ENCODE measurements at places on chromosomes 7 and 10.
A peak's percentile ranks its signal among the peaks of the same experiment; 100 is the strongest.

DNA sequence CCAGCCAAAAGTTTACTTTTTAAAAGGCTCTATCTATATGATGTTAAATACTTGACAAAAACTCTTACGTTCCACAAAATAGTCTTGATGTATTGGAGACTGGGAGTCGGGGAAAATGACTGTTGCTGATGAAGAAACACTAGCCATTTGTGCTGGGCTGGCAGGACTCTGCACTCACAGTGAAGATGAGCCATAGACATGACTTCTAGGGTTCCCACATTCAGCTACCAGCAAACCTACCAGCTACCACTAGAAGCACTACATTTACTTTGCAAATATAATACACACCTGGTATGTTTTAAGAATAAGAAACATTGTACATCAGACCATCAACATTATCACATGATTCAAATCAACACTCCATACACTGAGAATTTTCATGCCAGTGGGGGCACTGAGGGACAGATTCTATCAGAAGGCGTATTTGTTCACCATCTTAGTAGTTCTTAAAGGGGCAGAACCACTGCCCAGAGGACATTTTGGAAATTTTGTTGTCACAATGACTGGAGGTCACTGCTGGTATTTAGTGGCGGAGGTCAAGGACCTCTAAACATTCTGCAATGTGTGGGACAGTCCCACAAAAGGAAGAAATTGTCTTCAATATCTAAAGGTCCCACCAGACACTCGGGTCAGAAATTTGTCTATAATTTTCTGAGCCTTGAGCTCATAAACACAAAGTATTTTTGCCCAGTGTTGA, 52.3 kb downstream of the PARD3 start:
- no peak for DNase-seq

DNA sequence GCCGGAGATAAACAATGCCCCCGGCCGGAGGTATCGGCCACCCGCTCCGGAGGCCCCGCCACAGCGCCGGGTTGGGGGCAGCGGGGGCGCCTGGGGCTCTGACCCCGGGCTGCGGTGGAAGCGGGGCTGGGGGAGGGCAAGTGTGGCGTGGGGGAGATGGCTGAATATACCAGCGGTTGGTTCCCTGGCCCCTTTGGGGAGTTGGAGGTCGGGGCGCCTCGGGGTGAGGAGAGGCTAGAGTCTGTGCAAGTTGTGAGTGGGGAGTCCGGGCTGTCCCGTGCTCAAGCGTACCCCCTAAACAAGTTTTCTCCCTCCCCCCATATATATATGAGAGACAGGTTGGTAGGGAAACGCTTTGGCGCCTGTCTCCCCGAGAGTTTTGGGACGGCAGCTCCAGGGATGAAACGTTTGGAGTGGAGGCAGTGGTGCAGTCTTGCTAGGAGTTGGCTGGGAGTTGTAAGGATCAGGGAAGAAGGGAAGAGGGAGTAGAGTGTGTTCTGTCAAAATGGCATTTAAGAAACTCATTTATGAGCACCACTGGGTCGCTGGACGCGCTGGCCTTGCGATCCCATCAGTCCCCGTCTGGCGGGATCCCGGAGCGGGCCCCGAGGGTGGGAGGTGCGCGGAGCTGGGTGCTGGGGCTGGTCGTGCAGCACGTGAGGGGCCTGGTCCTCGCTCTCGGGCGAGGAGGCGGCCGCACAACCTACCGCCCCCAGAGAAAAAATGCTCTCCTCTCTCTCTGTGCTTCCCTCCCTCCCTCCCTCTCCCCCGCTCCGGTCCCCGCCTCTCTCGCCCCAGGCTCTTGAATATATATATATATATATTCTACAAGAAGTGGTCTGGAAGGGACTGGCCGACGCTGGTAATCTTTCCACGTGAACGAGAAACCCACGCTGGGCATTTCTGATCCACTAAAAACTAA, 1.1 kb downstream of the TET1 start:
- no peak for DNase-seq

DNA sequence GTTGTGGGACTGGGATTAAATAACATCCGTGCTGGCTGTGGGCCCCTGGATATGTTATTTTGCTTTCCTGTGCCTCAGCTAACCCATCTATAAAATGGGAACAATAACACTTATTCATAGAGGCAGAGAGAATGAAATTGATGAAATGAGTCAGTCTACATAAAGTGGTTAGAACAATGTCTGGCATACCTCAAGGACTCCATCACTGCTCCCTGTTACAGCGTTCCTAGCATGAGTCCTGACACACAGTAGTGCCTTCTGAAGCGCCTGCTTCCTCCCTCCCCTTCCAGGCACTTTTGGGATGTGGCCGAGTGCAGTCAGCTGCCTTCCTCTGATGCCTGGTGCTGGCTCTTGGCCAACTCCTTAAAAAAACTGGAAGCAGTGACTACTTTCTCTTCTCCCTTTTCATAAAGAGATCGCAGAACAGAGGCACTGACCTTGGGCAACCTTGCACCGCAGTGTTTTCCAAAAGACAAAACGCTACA, 108.4 kb upstream of the ZMIZ1 start:
- DNase-seq, result no peak

- peak; percentile 51 for DNase-seq
Measured at GRCh38 chr10:92914478-92915325, 66.4 kb downstream of the EXOC6 start.

- DNase-seq, result no peak
Measured at GRCh38 chr10:113859261-113859660, 4.8 kb downstream of the NHLRC2 start.

DNA sequence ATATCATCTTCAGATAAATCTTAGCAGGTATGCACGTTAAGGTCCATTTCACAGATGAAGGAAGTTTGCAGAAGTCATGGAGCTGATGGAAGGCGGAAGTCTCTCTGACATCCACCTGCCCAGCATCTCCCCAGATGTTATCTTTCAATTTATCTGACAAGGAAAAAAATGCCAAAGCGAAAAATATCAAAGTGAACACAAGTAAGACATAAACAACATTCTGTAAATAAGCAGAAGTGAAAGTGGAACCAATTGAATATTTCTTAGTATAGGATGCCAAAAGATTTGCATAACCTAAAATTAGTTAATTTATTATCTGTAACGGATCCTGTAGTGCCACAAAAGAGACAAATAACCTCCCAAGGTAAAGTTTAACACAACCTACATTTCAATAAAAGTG, 73.6 kb upstream of the NEBL start:
- DNase-seq, result no peak

DNA sequence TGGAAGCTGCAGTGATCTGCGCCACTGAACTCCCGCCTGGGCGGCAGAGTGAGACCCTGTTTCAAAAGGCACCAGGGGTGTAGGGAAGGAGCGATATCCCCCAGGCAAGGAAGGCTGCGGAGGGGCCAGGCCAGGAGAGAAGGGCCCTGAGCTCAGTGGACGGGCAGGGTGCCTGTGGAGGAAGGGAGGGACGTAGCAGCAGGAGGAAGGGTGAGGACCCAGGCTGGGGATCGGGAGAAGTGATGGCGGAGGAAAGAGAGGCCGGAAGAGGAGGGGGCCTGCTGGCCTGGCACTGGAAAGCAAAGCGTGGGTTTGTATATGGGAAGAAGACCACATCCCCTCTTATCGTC, 45.6 kb downstream of the ALOX5 start:
- no peak for DNase-seq

- DNase-seq, result no peak
Measured at GRCh38 chr7:155795401-155795800, 16.9 kb downstream of the SHH start.

- DNase-seq, result no peak
Measured at GRCh38 chr10:86330778-86331763, 35.5 kb downstream of the GRID1 start.

GRCh38 chr10:78063236-78063635, 29.6 kb downstream of the RPS24 start:
- DNase-seq, result no peak

GRCh38 chr7:133564484-133564883, 311.6 kb downstream of the EXOC4 start:
- no peak for DNase-seq

DNA sequence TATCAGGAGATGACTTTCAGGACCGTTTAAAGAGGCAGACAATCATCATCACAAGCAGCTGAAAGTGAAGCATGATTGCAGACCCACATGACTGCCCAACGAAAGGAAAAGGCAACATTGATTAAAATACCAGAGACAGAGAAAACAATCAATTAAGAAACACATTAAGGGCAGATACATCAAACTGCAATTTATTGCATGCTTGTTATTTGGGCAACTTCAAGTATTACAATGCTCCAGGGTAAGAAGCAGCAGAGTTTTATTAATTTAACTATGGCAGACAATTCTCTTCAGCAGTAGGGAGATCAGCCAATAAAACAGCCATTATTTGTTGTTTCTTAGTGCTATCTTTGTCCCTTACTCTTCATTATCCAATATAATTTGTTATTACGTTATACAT, 367.7 kb upstream of the HPS1 start:
- DNase-seq, result no peak

DNA sequence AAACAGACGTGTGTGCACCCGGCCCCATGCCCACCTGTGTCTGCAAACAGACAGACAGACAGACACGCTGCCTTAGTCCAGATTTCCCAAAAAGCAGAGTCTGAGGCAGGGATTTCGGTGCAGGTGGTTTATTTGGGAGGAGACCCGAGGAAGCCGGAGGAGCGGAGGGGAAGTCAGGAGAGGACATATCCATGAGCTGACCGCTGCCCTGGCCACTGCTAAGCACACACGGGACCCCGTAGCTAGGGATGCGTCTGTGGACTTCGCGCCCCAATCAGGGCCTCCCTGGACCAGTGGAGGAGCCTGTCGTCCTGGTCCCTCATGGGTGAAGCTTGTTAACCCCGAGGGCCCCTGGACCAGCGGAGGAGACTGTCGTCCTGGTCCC, 47.6 kb downstream of the FOXL3 start:
- DNase-seq, result no peak

GRCh38 chr7:139860090-139860775, 31.2 kb downstream of the TBXAS1 start:
- no peak for DNase-seq

- no peak for DNase-seq
Measured at GRCh38 chr10:29731760-29732159, 97.0 kb upstream of the SVIL start.

DNA sequence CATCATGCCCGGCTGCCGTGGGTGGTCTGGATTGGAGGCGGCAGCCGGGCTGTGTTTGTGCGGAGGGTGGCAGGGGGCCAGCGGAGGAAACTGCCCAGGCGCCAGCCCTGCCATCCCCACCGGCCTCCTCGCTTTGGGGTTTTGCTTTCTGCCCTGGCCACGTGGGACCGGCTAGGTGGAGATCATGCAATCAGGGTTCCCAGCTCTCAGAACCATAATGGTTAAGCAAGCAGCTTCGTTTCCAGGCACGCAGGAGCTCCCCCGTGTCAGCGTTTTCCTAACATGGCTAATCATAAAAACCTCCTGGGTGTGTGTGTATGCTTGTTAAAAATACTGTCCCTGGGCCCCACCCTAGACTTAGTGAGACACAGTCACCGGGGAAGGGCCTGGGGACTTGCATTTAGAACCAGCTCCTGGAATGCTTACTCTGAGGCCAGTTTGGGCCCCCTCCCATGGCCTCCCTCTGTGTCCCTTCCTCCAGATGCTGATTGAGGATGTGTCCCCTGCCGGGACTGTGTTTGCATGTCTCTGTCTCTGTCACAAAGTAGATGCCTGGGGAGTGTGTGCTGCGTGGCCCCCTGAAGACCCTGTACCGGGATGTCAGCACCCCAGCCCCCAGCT, 119.3 kb downstream of the CUX1 start:
- no peak for DNase-seq

DNA sequence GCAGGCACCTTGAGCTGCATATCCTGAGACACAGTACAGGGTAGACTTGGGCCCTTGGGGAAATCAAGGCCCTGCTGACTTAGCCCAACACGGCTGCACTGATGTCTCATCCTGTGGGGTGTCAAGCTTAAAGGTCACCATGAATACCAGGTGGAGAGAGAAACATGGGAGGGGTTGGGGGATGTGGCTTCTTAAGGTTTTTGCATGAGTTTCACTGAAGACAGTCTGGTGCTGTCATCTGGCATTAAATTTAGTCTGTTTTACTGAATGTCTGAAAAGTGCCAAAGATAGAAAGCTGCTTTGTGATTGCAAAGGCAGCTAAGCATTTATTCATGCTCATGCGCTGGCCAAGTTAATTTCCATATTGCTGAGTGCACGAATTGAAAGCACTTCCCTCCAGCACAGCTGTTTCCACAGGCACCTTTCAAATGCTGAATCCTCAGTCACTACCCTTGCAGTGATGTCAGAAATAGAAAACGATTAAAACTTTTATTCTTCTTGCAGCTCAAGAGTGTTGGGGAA, 102.1 kb downstream of the OSBPL3 start:
- DNase-seq, result no peak

DNA sequence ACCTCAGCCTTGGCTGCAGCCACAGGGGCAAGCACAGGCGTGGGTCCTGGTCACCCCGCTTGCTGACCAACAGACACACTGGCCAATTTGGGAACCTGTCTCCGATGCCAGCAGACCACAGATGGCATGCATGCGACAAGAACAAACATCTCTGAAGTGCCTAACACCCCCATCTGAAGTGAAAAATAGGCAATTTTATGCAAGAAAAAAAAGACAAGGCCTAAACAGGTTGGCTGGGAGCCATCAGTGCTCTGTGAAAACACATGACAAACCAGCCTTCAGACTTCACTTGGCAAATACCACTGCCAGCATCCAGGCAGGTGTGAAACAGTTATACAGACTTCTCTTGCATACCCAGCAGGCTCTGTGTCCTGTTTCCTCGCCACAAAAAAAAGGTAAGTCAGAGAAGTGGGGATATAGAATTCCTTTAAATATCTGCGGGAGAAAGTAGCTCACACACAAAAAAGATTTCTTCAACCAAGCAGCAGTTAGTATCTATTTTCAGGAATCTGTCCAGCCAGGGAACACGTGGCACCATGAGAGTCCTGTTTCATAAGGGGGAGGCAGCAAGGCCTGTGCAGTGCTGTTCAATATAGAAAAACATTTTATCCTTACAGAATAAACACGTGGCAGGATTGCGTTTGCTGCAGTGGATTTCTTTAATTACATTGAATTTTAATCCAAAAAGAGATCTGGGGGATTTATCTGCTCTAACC, 293.4 kb upstream of the MKLN1 start:
- no peak for DNase-seq

DNA sequence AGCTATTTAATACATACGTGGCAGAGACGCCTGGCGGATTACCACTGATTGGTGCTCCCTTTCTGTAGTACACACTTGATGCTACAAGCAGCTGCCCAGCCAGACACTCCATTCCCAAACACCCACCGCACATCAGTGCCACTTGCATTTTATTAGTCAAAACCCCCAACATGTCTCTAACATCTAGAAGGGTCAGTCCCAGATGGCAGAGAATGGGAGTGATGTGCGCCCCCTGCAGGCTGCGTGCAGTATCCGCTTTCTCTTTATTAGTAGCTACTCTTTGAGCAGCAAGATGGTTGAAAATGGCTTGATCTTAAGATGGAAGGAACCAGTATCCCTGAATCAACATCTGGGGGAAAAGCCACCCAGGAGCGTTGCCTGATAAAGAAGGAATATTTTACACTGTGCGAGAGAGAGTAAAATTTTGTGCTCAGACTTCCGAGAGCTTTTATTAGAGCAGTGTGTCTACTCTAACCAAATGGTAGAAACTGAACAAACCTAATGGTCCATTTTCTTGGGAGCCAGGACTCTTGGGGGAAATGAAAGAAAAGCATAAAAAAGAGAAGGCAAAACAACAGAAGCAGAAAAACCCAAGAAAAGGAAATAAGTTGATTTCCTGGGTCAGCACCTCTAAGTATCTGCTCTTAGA, 78.3 kb downstream of the ST8SIA6 start:
- no peak for DNase-seq

GRCh38 chr10:69384320-69384719, 32.4 kb downstream of the TACR2 start:
- no peak for DNase-seq

- DNase-seq, result no peak
Measured at GRCh38 chr10:17200001-17200911, 1.2 kb downstream of the TRDMT1 start.
